ENCODE measurements at places on chromosomes 11 and 22. TPM values are rescaled to one million over a fixed set of nuclear protein-coding genes. Genes with fewer than 3 reads are reported as not detected.

The NXPE1 gene
- not detected for total RNA-seq

The FRMD8 gene
- 57.0 TPM for total RNA-seq

The ASCL2 gene
- 0.09 TPM for total RNA-seq

The MS4A3 gene
- not detected for total RNA-seq

The ART1 gene
- total RNA-seq = not detected

The YPEL1 gene
- total RNA-seq = 0.23 TPM

The CNTF gene
- 1.2 TPM for total RNA-seq

The FHIP1B gene
- 18.7 TPM for total RNA-seq

The OSBPL5 gene
- total RNA-seq = 7.5 TPM

The TYR gene
- not detected for total RNA-seq

The LSP1 gene
- 1.6 TPM for total RNA-seq

The OR2AG1 gene
- not detected for total RNA-seq

The SMIM35 gene
- total RNA-seq = not detected

The LARGE1 gene
- total RNA-seq = 5.9 TPM

The FZD4 gene
- 1.1 TPM for total RNA-seq

The SMCO4 gene
- total RNA-seq = 18.3 TPM

The SPTBN2 gene
- total RNA-seq = 11.7 TPM

The TTLL8 gene
- not detected for total RNA-seq

The SMDT1 gene
- 40.1 TPM for total RNA-seq

The APOL5 gene
- total RNA-seq = not detected
